ENCODE measurements at places on chromosomes 1 and 21.

GRCh38 chr1:29912425-29912824, 676.1 kb downstream of the PTPRU start:
- no peak for DNase-seq

- DNase-seq = no peak
Observed at GRCh38 chr1:61446531-61446991, 278.4 kb downstream of the TM2D1 start.

GRCh38 chr1:6523566-6523965, 30.7 kb downstream of the NOL9 start:
- DNase-seq = no peak

- no peak for DNase-seq
Observed at GRCh38 chr1:103025858-103026409, 82.4 kb downstream of the COL11A1 start.

DNA sequence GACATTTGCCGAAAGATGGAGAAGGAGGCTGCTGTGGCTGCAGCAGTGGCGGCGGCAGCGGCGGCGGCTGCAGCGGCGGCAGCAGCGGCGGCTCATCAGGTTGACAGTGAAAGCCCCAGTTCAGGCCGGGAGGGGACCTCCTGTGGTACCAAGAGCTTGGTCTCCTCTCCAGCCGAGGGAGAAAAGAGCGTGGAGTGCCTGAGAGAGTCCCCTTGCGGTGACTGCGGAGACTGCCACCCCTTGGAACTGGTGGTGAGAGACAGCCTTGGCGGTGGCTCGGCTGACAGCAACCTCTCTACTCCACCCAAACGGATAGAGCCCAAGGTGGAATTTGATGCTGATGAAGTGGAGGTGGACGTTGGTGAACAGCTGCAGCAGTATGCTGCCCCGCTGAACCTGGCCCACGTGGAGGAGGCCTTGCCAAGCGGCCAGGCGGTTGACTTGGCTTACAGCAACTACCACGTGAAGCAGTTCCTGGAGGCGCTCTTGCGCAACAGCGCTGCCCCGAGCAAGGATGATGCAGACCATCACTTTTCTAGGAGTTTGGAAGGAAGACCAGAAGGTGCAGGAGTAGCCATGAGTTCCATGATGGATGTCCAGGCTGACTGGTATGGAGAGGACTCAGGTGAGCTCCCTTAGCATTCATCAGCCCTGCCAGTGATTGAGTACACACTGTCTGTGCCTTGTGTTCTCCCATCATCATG, 6.3 kb downstream of the ZBTB8B start:
- DNase-seq = no peak

DNA sequence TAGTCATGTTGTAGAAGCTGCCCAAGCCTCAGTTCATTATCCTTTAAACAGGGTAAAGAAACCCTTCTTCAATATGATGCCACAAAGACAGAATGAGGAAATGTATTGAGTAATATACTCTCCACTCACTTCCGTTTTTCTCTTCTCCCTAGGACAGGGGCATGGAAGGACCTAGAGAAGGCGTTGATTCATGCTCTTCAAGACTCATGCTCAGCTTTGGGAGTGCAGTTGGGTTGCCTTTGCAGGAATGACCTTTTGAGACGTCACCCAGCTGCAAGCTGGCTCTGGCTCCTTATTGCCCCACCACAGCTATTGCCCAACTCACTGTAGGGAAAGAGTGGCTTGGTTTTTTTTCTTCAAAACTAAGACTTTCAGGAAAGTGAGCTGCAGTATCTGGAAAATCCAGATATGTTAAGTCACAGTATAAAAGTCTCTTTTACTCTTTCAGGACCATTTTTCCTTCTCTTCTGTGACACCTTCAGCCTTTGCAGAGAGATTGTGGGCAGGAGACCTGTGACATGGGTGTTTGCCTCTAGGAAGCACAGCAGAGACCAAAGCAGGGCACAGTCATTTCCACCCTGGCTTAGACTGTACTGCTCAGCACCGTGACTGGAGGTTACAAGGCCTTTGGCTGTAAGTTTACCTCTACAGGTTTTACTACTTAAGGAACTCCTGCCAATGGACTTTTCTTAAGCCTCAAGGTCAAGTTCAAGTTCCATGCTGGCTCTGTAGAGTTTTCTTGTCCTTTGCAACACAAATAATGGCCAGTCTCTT, 39.5 kb downstream of the XCL2 start:
- peak; percentile 35 for DNase-seq
